ENCODE measurements at places on chromosomes 5 and 9. TPM values are rescaled to one million over a fixed set of nuclear protein-coding genes. Genes with fewer than 3 reads are reported as not detected.

Gene C9orf153
- not detected for total RNA-seq

Gene SGCD
- total RNA-seq = 0.38 TPM

Gene CDC20B
- not detected for total RNA-seq

Gene SLC4A9
- total RNA-seq = under 0.01 TPM
